ENCODE measurements at places on chromosomes 7 and 10.

DNA sequence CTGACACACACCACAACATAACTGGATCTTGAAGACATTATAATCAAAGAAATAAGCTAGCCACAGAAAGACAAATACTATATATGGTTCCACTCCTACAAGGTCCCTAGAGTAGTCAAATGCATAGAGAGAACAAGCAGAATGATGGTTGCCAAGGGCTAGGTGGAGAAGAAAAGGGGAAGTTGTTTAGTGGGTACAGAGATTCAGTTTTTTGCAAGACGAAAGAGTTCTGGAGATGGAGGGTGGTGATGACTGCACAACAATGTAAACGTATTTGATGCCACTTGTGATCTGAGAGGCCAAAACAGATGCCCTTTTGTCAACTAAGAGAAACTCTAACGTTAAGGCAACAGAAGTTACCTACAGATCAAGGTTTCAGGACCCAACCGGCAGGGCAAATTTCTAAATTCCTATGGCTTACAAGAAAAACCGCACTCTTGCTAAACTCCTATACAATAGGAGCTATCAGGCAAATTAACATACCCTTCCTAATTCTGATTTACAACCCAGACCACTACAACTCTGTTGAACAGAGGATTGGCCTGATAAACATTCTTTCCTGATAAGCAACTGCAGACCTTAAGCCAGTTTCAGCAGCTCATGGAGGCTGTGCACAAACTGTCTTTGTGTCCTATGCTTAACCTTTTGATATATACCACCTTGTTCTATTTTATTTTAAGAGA, 69.0 kb downstream of the FAM107B start:
- DNase-seq, result no peak

- no peak for DNase-seq
Measured at GRCh38 chr7:3995187-3995586, 686.9 kb upstream of the FOXK1 start.

GRCh38 chr7:151565541-151565940, 45.8 kb upstream of the RHEB start:
- no peak for DNase-seq

- DNase-seq, result no peak
Measured at GRCh38 chr7:40916813-40917212, 782.0 kb downstream of the SUGCT start.

Data from activated CD8-positive, alpha-beta memory T cell treated with anti-CD3 and anti-CD28 coated beads for 48 hours (primary cell).